ENCODE measurements at places on chromosomes 6 and 20. TPM values are rescaled to one million over a fixed set of nuclear protein-coding genes. Genes with fewer than 3 reads are reported as not detected.

- no peaks in the 10 kb centered on the region for H3K36me3 ChIP-seq
- H3K4me1 ChIP-seq: peaks cover 45% of the 10 kb centered on the region
- H3K27ac ChIP-seq: peak overlapping the region; percentile 99
- H3K4me3 ChIP-seq: peak overlapping the region; percentile 96
- H3K27me3 ChIP-seq: no peaks in the 10 kb centered on the region
Observed at GRCh38 chr6:34248198-34248726, 544 bp downstream of the SMIM29 start.

DNA sequence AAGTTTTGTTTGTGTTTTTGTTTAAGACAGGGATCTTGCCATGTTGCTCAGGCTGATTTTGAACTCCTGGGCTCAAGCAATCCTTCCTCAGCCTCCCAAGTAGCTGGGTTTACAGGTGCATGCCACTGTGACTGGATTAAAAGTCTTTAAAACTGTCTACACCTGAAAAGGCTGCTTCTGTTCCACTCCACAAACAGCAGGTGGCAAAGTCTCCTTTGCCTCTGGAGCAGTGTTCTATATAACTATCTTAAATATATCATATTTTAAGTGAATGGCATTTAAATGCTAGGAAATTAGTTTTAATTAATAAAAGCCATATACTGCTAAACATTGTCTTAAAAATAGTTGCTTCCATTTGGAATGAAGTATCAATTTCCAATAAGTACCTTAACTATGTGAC lies 89.2 kb upstream of the BCLAF1 start:
- H3K27me3 ChIP-seq: no peaks in the 10 kb centered on the region
- H3K36me3 ChIP-seq: no peaks in the 10 kb centered on the region
- no peak overlapping the region for H3K27ac ChIP-seq
- H3K4me3 ChIP-seq: no peak overlapping the region
- no peak for DNase-seq

DNA sequence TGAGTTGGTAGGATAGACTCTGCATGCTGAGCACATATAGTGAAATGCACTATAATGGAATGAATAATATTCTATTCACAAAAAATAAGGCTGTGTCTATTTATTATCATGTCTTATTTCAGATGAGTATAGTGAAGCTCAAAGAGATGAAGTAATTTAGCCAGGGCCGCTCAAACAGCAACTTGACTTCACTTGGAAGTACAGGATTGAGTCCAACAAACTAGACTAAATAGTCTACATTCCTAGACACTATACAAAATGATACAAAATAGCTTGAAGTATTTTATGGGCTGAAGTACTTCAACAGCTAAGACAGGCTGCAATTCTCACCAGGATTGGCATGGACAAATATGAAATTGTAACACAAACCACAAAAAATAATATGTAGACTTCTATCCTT lies 144.5 kb upstream of the DST start:
- no peak for DNase-seq
- no peaks in the 10 kb centered on the region for H3K4me1 ChIP-seq
- no peaks in the 10 kb centered on the region for H3K36me3 ChIP-seq

GRCh38 chr6:52423448-52423847 lies 3.3 kb downstream of the EFHC1 start:
- H3K36me3 ChIP-seq: no peaks in the 10 kb centered on the region
- H3K27me3 ChIP-seq: no peaks in the 10 kb centered on the region
- no peak overlapping the region for H3K4me3 ChIP-seq
- DNase-seq: no peak
- no peak overlapping the region for H3K27ac ChIP-seq

- H3K27ac ChIP-seq: peak overlapping the region; percentile 72
- peak overlapping the region; percentile 90 for H3K4me3 ChIP-seq
- H3K27me3 ChIP-seq: no peaks in the 10 kb centered on the region
- peaks cover 24% of the 10 kb centered on the region for H3K4me1 ChIP-seq
- H3K36me3 ChIP-seq: no peaks in the 10 kb centered on the region
Observed at GRCh38 chr20:63968136-63968927, 1.4 kb downstream of the ZNF512B start.

Gene SUMO4
- 3.9 TPM for total RNA-seq

Gene CYB5R4
- 4.9 TPM for total RNA-seq

Gene MAS1
- total RNA-seq: 0.49 TPM

Gene SNX3
- total RNA-seq: 123 TPM

Gene HCRTR2
- not detected for total RNA-seq

All from vagina (tissue), 2 donors.